Tibial artery (tissue), 4 donors: ENCODE measurements at places on chromosomes 4 and X.
A peak's percentile ranks its signal among the peaks of the same experiment; 100 is the strongest.

GRCh38 chrX:6184900-6185515 lies 43.7 kb downstream of the NLGN4X start:
- H3K4me3 ChIP-seq = no peak overlapping the region
- no peaks in the 10 kb centered on the region for H3K4me1 ChIP-seq
- no peak for DNase-seq
- H3K36me3 ChIP-seq = no peaks in the 10 kb centered on the region
- H3K27ac ChIP-seq = no peak overlapping the region

GRCh38 chr4:186839122-186840037 lies 115.7 kb upstream of the FAT1 start:
- peak overlapping the region; percentile 80 for H3K27ac ChIP-seq
- no peaks in the 10 kb centered on the region for H3K36me3 ChIP-seq
- no peaks in the 10 kb centered on the region for H3K27me3 ChIP-seq
- peak; percentile 70 for DNase-seq
- peaks cover 3% of the 10 kb centered on the region for H3K4me1 ChIP-seq

GRCh38 chr4:108036213-108036612 lies 46.5 kb downstream of the HADH start:
- no peak overlapping the region for H3K27ac ChIP-seq
- no peaks in the 10 kb centered on the region for H3K27me3 ChIP-seq
- DNase-seq = no peak
- peaks cover 52% of the 10 kb centered on the region for H3K36me3 ChIP-seq

DNA sequence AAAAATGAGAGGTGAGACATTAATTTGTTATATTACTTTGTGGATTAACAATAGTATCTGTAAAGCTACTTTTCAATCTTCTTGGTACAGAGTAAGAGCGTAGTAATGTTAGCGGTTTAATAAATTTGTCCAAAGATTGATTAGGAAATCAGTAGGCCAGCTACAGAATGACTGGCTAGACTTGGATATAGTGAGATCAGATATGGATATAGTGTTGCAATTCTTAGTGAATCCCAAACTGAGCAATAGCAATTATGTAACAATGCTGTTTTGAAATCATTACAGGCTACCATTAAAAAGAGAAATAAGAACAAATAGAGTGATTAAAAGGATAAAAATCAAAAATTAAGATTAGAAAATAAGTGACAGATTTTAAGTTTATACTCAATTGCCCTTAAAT lies 847 bp upstream of the UGT2A2 start:
- no peaks in the 10 kb centered on the region for H3K4me1 ChIP-seq
- no peaks in the 10 kb centered on the region for H3K36me3 ChIP-seq
- H3K27ac ChIP-seq = no peak overlapping the region
- no peaks in the 10 kb centered on the region for H3K27me3 ChIP-seq
- no peak for DNase-seq
